Psoas muscle (tissue), 8 donors: ENCODE measurements at places on chromosomes 6 and 20. TPM values are rescaled to one million over a fixed set of nuclear protein-coding genes. Genes with fewer than 3 reads are reported as not detected.

DNA sequence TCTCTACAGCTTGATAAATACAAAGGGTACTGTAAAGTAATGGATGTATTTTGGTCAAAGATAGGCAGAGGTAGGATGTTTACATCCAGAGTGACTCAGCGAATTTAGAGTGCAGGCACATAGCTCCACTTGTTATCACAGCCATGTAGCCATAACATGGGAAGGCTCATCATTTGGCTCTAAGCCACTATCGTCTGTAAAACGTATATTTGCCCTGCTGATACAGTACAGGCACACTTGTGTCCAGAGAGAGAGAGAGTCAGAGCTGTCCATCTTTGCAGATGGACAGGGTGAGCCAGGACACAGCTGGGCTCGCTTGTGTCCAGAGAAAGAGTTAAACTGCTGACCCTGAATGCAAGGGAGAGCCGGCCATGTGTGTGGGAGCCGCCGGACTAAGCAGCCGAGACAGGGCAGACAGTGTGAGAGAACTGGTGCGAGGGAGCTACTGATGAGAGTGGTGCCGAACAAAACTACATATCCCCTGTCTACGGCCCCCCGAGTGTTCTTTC is 619.0 kb downstream of the DOK5 start:
- no peak for DNase-seq

DNA sequence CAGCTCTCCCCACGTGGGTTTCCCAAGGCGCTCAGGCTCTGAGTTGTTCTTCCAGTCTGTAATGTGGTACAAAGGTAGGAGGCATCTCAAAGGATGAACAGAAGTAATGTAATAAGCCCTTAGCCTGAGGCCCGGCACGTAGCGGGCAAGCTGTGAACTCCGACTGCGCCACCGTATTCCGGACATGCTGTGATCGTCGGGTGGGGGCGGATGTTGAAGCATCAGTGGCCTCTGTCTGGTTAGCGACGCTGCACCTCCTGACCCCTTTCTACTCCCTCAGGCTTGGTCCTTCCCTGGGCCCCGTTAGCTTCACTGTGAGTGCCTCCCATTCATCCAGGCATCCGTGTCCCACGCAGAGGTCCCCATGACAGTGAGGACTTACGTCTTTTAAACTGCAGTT is 151.7 kb downstream of the ERMARD start:
- no peak for DNase-seq

GRCh38 chr6:106772270-106773142 is 143.1 kb downstream of the QRSL1 start:
- DNase-seq, result no peak

NNAT gene
- 2.0 TPM for polyA plus RNA-seq

DNA sequence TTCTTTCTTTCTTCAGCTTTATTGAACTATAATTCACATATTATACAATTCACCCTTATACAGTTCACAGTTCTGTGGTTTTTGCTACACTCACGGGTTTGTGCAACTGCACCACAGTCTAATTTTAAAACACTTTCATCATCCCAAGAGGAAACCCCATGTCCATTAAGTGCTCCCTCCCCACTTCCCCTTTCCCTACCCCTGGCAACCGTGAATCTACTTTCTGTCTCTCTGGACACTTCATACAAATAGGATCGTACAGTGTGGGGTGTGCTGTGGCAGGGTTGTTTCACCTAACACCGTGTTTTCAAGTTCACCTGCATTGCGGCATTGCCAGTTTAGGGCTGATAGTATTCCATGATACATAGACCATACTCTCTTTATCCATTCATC is 118.8 kb downstream of the PHACTR3 start:
- DNase-seq, result no peak

- DNase-seq, result no peak
Observed at GRCh38 chr6:69881322-69882151, 15.2 kb downstream of the COL19A1 start.

PLCB4 gene
- polyA plus RNA-seq, result 1.6 TPM

FUT9 gene
- polyA plus RNA-seq, result not detected

GRCh38 chr20:58787211-58788005 is 63.3 kb downstream of the GNAS-AS1 start:
- DNase-seq, result no peak

DNA sequence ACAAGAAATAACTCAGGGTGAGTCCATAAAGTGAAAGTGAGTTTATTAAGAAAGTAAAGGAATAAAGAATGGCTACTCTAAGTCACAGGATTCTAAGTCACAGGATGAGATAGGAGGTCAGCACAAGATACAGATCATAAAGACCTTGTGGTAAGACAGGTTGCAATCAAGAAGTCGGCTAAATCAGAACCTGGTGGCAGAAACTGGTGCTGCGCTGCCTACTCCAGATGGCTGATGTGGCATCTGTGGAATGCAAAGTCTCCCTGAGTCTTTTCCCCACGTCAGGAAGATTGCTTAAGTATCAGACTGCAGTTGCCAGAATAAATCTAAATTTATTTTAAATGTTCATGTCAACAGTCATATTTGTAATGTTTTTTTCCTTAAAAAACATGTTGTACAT is 10.7 kb upstream of the KCNK15 start:
- no peak for DNase-seq

DNA sequence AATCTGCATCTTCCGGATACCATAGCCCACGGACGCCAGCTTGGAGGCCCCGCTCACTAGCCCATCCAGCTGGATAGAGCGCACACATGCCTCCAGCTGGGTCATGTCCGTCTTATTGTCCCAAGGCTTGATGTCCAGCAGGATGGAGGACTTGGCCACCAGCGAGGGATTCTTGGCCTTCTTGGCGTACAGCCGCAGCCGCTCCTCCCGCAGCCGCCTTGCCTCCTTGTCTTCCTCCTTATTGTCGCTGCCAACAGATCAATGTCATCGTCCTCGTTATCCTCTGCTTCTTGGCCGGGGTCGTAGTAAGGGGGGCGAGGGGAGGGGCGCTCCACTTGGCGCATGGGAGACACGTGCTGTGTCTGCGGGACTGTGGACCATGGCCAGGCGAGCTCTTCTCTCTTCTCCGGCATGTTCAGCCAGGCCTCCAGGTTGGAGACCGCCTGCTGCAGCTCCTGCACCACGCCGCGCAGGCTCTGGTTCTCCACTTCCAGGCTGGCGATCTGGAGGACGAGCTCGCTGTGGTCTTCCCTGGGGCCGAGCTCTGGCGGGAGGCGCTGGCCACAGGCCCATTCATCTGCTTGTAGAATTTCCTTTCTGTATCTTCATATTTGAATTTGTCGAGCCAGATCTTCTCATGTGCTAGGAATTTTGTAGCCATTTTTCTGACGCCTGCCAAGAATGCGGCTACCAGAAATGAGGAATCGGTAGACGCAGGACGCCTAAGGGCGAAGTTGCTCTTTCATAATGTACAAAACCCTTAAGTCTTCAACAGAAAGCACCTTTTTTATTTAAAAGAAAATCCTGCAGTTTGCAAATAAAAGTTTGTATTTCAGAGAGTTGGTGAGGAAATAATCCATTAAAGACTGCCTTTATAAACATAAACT is 60.1 kb upstream of the PTPRK start:
- no peak for DNase-seq

- no peak for DNase-seq
Observed at GRCh38 chr20:32144898-32145662, 35.6 kb downstream of the TM9SF4 start.

CTAGE9 gene
- polyA plus RNA-seq, result not detected

DNA sequence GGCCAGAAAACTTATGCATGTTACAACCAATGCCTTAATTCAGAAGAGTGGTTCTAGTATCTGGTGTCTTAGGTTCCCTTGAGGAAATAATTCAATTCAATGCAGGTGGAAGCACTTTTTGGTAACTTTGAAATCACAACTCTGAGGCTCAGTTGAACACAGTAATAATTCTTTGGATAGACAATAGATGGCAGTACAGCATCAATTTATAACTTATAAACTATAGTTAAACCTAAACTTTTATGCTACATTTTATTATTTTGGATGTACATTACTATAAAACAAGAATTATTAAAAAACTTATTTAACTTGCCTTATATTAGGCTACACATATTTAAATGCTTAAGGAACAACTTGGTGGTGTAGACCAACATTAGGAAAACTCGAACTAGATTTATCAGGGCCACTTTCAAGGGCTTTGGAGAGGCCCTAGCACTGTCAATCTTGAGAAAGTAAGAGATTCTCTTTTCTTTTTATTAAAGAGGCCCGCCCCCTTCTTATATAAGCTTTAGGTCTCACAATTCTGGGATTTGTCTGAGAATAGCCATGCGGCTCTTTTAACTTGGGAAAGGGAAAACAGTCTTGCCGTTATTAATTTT is 85.9 kb downstream of the CRYBG1 start:
- no peak for DNase-seq

GRCh38 chr6:20572940-20573339 is 38.7 kb downstream of the CDKAL1 start:
- DNase-seq, result no peak

DNA sequence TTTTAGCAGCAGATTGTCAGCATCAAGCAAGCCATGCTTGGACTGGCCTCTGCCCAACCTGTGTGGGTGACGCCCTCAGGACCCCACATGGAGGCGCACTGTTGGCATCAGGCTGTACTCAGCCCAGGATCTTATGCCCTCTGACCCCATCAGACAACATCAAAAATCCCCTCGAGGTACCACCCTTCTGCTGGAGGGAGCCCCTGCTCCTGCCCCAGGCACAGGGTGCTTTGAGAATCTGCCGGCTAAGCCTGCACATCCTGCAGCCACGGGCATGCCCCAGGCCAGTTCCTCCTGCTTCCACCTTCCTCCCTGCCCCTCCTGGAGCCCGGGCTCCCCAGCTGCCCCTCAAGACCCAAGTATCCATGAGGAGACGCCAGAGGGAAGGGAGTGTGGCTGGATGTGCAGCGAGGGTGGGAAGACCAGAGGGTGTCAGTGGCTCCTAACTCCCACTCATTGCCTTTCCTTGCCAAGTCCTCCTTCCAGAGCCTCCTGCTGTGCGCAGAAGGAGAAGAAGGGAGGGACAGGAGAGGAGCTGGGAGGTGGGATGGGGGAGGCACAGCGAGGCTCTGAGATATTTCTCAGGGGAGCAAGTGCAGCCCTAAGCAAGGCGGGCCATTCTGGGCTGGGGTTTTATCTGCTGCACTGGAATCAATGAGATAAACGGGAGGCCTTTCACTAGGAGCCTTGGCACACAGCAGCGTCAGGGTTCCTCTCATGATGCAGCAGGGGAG is 77.4 kb upstream of the CST7 start:
- no peak for DNase-seq

PLCB1 gene
- polyA plus RNA-seq, result 2.5 TPM

GRCh38 chr20:5863040-5863833 is 87.1 kb downstream of the TRMT6 start:
- peak; percentile 67 for DNase-seq

DNA sequence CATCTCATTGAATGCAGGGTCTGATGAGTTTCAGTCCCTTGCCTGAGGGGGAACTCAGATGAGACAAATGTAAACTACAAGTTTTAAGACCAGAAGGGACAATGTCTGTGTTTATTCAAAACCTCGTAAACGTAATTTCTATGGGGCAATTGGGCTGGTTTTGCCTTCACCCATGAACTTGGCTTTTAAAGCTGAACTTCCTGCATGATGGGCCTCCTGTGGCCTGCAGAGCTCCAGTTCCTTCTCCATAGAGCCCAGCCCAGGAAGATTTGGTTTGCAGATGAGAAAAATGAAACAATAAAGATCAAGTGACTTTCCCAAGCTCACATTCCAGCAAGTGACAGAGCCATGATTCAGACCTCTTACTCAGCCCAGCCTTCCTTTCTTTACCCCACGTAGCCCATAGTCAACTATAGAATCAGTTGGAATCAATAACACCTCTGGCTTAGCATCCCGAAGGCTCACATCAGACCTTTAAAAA is 612.3 kb downstream of the UTRN start:
- no peak for DNase-seq

- no peak for DNase-seq
Observed at GRCh38 chr20:40896814-40897700, 131.6 kb upstream of the TOP1 start.

DNA sequence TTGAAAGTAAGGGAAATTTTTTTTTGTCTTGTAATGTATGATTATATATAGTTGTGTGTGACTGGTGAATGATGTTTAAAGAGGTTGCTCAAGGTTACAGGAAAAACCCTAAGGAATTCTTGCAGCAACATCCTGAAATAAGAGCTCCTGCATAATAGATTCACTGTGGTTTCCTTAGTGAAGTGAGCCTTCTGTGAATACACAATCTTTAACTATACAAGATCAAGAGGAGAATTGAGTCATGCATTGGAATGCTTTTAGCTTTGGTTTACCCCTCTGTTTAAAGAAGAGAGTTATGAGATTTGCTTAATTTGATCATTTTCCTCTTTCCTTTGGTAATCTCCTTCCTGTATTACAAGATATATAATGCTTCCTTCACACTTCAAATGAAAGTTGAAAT is 141.6 kb upstream of the EYA4 start:
- DNase-seq, result no peak

DDAH2 gene
- 11.3 TPM for polyA plus RNA-seq

DNA sequence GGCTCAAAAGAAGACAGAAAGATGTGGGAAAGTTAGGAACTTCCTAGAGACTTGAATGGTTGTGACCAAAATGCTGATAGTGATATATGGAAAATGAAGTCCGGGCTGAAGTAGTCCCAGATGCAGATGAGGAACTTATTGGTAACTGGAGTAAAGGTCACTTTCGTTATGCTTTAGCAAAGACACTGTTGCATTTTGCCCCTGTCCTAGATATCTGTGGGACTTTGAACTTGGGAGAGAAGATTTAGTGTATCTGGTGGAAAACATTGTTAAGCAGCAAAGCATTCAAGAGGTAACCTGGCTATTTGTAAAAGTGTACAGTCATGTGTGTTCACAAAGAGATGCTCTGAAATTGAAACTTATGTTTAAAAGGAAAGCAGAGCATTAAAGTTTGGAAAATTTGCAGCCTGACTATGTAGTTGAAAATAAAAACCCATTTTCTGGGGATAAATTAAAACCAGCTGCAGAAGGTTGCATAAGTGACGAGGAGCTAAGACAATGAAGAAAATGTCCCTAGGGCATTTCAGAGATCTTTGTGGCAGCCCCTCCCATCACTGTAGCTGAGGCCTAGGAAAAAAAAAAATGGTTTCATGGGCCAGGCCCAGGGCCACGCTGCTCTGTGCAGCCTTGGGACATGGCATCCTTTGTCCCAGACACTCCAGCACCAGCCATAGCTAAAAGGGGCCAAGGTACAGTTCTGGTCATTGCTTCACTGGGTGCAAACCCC is 1692.2 kb downstream of the HACE1 start:
- DNase-seq, result no peak

HLA-DQB1 gene
- polyA plus RNA-seq, result 10.8 TPM

DNA sequence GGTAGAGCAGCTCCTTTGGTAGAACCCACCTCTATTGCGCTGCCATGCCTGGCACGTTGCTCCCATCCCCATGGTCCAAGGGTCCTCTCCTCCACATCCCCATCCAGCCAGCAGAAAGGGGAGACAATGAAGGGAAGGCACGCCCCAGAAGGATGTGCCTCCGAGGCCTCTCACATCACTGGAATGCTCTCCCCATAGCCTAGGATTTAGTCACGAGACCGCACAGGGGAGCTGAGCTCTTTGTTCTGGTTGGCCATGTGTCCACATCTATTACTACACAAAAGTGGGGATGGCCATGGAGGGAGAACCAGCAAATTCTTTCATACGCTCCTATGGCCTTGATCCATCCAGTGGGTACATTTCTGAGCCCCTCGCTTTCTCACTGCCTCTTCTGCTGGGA is 60.5 kb upstream of the SALL4 start:
- no peak for DNase-seq
